ENCODE measurements at places on chromosomes 13 and 19.

DNA sequence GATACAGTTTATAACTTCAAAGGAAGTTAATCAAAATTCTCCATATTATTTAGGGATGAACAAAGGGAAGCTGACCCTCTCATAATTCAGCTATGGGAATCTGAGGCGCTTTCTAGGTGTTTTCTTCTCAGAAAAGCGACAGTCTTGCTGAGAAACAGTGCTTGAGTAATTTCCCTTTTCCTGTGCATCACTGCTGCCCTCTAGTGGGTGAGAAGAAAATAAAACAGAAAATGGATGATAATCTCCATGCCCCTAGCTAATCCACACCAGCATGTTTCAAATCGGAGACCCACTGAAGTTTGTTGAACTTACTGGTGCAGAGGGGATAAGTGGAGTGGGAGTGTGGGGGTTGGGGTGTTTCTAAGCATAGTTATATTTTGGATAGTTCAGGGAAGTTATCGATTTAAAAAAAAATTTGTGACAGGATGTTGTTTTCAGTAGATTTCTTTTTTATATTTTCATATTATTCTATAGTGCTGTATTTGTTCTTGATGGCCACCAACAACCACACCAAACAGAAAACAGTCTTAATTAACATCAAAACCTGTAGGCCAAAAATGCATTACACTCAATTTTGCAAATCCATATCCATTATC lies 21.4 kb downstream of the LCP1 start:
- DNase-seq, result peak; percentile 24

- peak; percentile 81 for DNase-seq
Measured at GRCh38 chr19:54168174-54168917, 4.6 kb downstream of the TMC4 start.

- no peak for DNase-seq
Measured at GRCh38 chr19:19131989-19132388, 6.3 kb downstream of the TMEM161A start.

DNA sequence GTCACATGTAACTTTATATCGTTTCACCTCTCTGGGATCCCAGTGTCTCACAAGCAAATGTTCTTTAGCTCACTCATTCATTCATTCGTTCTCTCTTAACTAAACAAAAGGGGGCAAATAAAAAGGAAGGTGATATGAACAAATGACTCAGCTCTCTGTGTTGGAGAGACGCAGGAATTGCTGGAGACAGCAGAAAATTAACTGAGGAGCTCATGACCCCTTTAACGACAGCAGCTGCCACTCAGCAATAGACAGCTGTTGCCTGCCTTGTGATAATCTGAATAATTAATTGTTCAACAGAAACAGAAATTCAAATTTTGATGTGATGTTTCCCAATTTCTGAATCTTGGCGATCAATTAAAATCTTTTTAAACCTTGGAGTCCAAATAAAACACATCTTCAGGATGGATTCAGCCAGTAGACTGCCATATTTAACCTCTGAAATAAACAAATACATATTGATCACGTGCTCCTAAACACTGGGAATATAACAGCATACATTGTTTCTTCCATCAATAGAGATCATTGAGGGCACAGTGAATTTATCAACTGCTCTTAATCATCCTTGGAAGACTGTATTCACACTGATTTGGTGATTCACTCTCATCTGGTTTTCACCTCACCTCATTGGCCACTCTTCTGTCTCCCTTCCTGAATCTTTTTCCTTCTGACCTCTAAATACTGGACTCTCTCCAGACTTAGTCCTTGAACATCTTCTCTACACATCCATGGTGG lies 63.3 kb downstream of the MBNL2 start:
- no peak for DNase-seq

- no peak for DNase-seq
Measured at GRCh38 chr19:18839465-18840287, 7.9 kb downstream of the UPF1 start.

GRCh38 chr19:33460221-33460908 lies 61.2 kb downstream of the PEPD start:
- no peak for DNase-seq

DNA sequence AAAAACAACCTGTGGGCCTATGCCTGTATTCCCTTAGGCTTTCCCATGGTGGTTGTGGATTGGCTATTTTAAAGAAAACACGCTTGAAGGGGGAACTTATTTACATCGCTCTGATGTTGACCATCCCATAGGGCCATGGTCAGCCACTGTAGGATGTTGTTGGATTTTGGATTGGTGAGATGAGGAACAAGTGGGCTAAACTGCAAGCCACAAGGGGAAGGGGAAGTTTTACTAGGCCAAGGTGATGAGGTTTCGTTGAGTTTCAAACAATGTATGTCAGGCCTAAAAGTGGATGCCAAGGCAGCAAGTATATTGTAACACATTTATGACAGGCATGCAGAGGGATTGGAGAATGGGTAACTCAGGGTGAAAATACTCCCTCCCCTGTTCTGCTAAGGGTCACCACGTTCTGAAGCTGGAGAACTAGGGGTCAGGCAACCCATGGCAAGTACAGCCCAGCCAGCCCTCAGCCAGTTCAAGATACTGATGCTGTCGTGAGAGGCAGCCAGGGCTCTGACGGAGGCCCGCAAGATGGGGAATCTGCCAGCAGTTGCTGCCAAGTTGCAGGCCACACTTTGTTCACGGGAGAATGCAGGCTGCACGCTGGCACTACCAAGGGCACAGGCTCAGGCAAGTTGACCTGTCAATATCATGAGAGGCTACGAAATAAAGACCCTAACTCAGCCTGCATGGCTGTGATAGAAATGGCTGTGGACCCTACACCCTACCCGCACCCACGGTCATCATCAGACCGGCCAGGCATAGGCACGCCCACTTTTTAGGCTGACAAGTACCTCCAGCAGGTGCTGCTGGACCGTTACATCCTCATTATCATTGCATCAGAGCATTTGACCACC lies 11.1 kb downstream of the IRGC start:
- DNase-seq, result no peak

DNA sequence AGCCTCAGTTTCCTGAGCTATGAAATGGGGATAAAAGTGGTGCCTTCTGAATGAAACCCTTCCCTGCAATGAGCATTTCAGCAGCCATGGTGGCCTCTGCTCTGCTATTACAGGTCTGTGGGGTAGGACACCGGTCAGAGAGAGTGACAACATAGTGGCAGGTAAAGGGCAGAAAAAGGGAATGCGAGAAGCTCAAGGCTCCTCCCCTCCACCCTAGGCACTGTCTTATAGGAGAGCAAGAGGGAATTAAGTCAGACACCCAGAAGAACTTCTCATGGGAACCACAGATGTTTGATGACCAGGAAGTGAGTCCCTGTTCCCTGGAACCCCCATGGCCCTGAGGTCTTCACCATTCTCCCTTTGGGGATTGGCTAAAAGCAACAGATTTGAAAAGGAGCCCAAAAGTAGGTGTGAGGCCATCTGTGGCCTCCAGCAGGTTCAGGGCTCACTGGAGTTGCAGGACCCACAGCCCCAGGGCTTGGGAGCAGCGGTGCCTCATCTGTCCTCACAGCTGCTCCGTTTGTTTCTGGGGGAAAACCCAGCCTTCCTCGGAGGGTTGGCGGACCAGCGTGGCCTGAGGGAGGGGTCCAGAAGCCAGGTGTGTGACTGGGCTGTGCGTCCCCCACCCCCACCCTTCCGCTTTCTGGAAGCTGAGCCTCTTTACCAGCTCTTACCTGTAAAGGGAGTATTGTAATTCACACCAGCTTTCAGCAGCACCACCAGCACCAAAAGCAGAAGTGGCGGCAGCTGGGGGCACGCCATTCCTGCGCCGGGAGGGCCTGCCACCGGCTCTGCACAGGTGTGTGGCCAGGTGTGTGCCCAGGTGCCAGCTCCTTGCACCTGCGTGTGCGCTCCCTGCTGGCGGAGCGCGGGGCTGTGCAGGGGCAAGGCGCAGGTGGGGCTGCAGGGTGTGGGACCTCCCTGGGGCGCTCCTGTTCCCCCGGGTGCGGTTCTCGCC lies 19.4 kb downstream of the IQCN start:
- DNase-seq, result no peak

DNA sequence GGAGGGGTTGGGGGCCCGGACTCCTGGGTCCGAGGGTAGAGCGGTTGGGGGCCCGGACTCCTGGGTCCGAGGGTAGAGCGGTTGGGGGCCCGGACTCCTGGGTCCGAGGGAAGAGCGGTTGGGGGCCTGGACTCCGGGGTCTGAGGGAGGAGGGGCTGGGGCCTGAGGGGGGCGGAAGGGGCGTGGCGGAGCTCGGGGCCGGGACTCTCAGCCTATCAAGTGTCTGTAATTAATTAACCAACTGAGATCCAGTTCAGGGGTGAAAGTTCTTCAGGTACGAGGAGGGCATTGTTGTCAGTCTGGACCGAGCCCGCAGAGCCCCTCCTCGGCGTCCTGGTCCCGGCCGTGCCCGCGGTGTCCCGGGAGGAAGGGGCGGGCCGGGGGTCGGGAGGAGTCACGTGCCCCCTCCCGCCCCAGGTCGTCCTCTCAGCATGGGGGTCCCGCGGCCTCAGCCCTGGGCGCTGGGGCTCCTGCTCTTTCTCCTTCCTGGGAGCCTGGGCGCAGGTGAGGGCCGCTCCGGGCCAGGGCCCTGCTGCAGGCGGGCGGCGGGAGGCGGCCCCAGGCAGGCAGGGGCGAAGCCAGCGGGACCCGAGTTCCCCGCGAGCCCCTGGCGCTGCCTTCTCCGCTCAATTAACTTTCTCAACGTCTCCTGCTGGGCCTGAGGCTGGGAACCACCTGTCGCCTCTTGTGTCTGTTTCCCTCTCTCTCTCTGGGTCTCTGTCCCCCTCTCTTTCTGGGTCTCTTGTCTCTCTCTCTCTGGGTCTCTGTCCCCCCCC lies 697 bp downstream of the FCGRT start:
- no peak for DNase-seq

- no peak for DNase-seq
Measured at GRCh38 chr13:69331245-69331644, 776.4 kb upstream of the ATXN8OS start.

DNA sequence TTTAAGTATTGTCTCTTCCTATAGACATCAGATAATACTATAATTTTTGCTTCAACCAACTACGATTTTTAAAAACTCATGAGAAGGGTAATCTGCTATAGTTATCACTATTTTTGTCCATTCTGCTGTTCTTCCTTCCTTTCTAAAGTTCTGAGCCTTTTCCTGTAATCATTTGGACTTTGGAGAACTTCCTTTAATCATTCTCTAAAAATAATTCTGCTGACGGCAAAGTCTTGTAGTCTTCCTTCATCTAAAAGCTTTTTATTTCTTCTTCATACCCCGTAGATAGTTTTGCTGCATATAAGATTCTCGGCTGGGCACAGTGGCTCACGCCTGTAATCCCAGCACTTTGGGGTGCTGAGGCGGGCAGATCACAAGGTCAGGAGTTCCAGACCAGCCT lies 5.1 kb upstream of the FCGBP start:
- DNase-seq, result no peak

DNA sequence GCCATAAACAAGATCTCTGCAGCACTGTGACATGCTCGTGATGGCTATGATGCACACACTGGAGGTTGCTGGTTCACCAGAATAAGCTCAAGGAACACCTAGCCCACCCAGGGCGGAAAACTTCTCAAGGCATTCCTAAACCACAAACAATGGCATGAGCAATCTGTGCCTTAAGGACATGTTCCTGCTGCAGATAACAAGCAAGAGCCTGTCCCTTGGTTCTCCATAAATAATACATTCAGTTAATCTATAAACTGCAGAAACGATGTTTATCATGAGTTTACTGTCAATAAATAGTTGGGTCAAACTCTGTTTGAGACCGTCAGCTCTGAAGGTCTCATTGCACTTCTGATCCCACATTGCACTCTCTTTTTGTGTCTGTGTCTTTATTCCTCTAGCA lies 18.6 kb upstream of the ZNF266 start:
- DNase-seq, result no peak

GRCh38 chr19:29714953-29715700 lies at the start of gene C19orf12:
C19orf12 (minus strand) TSS chr19:29715261; CDS start chr19:29708413, 6,848 bp downstream.
- peak; percentile 38 for DNase-seq

GRCh38 chr19:10008184-10008765 lies 2.0 kb downstream of the COL5A3 start:
- no peak for DNase-seq

DNA sequence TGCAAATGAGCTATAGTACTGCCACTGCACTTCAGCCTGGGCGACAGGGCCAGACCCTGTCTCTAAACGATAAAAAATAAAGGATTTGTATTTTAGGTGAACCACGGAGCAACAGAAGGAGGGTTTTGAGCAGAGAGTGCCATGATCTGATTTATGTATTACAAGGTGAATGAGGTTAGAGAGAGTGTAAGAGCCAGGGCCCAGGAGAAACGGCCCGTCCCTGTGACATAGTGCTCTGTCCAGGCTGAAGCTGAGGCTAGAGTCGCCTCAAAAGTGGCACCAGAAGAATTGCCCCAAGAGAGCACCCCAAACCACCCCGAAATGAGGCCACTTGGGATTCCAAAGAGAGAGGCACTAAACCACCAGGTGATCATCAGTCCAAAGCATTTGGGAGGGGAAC lies 16.9 kb downstream of the MAG start:
- no peak for DNase-seq

DNA sequence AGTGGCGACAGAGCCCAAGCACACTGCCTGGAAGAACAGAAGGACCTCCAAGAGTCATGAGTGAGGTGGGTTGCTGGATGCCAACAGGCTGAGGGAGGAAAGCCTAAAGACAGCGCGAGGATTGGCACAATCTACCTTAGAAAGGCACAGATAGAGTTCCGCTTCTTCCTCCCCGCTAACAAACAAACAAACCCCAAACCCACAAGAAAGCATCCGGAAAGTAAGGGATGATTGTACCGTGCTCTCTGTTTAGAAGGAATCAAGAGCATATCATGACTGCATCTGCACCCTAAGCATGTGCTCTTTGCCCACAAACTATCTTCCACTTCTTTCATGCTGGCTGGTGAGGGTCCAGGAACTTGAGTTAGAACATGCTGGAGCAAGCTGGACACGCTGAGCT lies 233.0 kb upstream of the KLF12 start:
- no peak for DNase-seq

- no peak for DNase-seq
Measured at GRCh38 chr19:34678421-34678820, 943 bp downstream of the ZNF302 start.

- no peak for DNase-seq
Measured at GRCh38 chr13:59416561-59416960, 747.2 kb downstream of the DIAPH3 start.

DNA sequence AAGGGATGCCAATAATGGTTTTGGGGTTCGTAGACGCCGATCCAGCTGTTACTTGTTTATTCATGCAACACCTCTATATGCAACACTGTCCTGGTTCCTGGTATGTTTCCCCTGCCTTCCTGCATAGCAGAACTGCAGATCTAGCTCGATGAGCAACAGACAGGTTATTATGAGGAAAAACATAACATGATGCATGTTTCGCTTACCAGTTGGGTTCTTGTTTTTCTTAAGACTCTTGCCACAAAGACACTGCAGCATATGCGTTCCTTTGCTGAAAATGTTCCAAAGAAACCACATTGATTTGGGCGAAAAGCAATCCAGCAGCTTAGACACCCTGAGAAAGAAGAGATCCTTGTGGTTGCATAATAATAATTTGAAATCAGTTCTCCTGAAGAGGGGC lies 583 bp downstream of the FGF14 start:
- DNase-seq, result no peak

GRCh38 chr13:26377038-26377437 lies 123.1 kb downstream of the CDK8 start:
- no peak for DNase-seq
